Activated naive CD4-positive, alpha-beta T cell treated with Interleukin-2 at 50 U/mL for 16 hours (primary cell): ENCODE measurements at places on chromosomes 1 and 21.

DNA sequence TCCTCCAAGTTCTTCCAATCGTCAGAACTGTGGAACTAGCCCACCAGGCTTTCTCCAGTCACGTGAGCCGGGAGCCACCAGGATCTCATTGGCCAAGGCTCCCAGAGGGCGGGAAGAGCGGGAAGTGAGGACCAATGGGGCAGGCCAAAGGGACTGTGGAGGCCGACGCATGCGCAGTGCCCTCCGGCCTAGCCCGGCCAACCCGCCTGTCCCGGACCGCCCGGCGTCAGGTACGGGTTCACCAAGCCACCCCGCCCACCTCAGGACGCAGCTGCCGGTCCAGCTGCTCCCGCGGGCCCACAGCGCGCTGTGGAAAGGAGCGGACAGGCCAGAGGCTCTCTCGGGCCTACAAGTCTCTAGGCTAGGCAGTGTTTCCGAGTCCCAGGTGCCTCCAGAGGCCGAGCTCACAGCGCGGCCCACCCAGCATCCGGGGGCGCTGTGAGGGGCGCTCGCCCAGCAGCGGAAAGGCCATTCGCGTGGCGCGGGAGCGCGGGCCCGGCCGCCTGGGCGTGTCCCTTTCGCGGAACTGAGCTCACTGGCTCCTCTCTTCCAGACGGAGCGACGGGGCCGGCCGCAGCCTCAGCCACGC lies 10.9 kb downstream of the OR14I1 start:
- no peak for DNase-seq

GRCh38 chr1:198018529-198018928 lies 101.4 kb downstream of the LHX9 start:
- no peak for DNase-seq

DNA sequence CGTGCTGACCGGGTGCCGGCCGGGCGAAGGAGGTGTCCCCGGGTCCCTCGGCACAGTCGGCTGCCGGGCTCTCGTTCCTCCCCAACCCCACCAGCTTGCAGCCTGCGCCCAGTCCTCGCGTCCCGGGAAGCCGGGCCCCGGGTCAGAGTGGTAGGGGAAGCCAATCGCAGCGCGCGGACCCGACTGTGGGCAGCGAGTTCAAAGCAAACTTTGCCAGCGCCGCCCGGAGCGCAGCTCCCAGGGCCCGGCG lies 328 bp downstream of the MYCL start:
- DNase-seq: no peak

- no peak for DNase-seq
Observed at GRCh38 chr1:114040273-114041015, 61.2 kb downstream of the OLFML3 start.

- DNase-seq: no peak
Observed at GRCh38 chr1:232486006-232486405, 143.9 kb downstream of the SIPA1L2 start.

DNA sequence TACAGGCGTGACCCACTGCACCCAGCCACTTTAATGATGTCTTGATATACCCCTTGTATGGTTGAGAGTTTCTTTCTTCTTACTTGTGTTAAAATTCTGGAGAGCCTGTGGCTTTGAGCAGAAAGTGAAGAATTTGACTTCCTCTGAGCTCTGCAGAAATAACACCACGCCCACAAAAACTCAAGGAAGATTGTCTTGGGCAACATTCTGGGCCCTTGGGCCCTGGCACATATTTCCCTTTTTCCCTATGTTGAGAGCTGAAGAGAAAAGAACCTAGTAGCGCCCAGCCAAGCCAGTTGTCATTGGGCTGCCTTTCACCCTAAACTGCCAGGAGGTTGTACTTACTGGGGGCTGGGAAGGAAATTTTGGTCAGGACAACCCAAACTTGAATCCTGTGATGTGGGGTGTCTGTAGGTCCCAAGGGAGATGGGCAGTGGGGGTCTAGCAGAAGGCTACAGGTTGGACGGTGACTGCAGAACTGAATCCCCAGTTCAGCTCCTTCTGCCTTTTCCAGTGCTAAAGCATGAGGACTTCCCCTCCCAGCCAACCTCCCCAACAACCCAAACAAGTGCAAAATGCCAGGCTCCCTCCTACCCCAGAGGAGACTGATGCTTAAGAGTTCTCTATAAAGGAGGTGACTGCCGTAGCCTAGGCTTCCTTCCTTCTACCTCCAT lies 11.7 kb upstream of the SNAPIN start:
- DNase-seq: no peak
